ENCODE measurements at places on chromosomes 16 and 17.

DNA sequence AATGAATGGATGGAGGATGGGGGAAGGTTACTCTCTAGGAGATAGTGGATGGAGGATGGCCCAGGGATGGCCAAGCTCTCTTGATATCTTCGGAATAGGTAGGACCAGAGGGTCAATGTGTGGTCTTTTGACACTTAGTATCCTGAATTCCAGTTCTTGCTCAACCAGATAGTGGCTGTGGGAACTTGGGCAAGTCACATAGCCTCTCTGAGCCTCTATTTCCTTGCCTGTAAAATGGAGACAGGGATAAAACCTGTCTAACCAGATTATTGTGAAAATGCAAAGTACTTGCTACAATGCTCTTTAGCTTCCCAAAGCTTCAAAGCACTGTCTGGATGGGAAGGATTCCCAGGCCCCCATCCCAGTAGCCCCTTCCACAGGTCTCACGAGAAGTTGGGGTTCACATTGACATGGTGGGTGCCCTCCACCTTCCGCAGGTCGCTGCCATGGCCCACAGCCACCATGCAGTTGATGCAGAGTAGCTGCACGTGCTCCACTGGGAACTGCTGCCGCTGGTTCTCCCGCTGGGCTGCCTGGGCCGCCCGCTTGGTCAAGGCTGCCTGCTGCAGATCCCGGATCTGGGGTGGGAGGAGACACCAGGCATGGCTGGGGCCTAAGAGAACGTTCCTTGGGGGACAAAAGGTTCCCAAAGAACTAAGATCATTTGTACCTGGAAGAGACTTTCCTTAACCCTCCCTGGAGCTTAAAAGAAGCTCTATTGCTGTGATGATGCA is 5.1 kb upstream of the ZNF385C start:
- DNase-seq: no peak

DNA sequence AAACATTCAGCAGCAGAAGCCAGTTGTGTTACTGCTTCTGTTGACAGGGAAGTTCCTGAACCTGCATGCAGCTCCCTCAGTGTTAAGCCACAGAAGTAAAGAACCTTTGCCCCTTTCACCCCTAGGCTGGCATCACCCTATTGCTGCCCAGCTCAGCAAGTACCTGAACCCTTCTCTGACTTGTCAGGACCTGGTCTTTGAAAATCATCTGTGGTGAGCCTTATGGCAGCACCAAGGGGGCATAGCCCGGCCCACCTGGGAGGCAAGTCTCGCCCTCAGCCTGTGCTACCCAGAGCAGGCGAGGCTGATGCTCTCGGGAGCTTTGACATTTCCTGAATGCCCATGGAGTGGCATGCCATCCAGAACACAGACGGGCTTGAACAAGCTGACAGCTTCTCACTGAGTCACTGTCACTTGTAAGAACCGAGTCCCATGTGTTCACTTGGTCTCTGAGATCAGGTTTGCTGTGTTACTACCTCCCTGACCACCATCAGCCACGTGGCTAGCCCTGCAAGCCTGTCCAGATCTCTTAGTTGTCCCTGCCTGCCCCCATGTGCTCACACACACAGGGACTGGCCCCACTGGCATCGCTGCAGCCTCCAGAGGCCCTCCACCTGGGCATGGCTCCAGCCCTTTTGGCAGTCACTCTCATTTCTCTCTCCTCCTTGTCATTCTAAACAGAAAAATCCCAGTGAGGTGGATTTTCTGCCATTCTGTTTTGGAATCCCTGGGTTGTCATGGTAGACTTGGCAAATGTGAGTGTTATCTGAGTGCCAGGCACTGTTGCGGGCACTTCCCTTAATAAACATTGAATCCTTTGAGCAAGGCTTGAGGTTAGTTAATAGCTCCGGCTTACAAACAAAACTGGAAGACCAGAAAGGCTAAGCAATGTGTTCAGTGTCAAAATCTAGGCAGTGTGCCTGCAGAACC is 2.9 kb upstream of the CARMIL2 start:
- DNase-seq: no peak

DNA sequence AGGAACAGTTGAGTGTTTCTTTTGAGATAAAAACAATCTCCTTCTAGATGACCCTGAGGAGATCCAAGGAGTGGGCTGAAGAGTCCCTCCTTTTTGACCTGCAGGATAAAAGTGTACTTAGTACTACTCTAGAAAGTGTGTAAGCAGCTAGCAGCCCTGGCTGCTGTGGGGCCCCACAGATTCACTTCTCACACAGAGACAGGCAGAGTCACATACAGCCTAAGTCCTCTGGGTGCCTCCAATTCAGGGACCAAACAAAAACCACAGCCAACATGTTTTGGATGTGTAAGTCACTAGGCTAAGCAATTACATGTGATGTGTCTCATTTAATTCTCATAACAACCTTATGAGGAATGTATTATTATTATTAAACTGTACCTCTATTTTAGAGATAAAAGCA is 97.1 kb downstream of the TMEM100 start:
- DNase-seq: no peak

DNA sequence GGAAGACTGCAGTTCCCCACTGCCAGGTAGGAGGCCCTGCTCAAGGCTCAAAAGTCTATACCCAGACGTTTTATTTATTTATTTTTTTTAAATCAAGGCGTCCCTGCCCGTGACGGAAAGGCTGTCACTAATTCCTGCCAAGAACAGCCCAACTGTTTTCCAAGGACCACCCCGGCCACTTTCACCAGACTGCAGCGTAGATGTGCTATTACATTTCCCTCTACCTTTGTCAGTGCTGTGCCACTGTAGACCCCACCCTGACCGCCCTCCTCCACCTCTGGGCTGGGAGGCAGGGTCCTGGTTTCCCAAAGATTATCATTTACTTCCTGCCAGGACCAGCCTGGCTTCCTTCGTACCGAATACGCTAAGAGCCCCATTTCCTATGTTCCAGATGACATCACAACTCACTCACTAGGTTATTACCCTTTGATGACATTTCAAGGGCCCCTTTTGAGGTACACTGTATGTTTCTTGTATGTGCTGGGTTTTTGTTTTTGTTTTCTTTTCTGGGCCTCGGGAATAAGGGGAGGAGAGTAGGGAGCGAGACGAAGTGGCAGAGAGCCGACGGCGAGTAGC is 6.3 kb upstream of the RNF227 start:
- DNase-seq: no peak

- no peak for DNase-seq
These were observed 109.3 kb upstream of the CHMP6 start for GRCh38 chr17:80882323-80882722.

DNA sequence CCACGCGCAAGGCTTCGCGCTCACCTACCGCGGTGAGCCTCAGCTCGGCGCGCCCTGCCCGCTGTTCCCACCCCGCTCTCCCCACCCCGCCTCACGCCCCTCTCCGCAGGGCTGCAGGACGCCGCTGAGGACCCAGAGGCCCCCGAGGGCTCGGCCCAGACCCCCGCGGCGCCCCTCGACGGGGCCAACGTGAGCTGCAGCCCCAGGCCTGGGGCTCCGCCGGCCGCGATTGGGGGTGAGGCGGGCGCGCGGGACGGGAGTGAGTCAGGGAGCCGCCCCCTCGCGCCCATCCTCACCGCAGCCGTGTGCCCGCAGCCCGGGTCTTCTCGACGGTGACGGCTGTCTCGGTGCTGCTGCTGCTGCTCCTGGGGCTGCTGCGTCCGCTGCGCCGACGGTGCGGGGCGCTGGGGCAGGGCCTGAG is 1.9 kb upstream of the PAQR4 start:
- no peak for DNase-seq

- no peak for DNase-seq
These were observed 8.3 kb downstream of the FOXJ1 start for GRCh38 chr17:76132574-76133338.

DNA sequence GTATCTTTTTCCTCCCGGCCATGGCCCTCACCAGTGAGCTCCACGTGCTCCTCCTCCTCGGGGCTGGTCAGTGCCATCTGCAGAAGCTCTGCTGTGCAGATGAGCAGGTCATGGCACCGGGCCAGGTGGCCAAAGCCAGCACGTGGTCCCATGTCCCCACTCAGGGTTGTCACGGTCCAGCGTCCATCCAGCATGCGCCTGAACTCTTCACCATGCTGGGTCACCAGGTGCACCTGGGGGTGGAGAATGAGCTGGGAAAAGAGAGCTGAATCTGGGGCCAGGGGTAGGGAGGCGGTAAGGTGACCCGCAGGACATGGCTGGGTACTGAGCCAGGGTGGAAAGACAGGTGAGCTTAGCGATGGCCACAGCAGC is 1.3 kb downstream of the DHX58 start:
- no peak for DNase-seq

DNA sequence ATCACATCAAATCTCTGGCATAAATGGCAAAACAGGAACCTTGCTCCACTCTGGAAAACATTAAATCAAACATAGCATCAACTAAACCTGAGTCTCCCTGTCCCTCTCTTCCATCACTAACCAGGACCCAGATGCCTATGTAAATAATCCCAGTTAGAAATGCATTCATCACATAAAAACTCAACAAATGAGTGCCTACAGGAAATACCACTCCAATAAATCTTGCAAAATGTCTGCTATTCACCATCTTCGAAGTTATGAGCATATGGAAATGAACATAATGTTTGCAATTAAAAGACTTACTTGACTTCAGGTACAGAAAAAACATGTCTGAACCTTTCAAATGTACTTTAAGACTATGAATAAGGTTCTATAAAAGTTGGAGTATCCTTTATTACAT is 425.0 kb downstream of the CDH11 start:
- no peak for DNase-seq

- DNase-seq: no peak
These were observed 9.7 kb downstream of the RNFT1 start for GRCh38 chr17:59954856-59955255.

DNA sequence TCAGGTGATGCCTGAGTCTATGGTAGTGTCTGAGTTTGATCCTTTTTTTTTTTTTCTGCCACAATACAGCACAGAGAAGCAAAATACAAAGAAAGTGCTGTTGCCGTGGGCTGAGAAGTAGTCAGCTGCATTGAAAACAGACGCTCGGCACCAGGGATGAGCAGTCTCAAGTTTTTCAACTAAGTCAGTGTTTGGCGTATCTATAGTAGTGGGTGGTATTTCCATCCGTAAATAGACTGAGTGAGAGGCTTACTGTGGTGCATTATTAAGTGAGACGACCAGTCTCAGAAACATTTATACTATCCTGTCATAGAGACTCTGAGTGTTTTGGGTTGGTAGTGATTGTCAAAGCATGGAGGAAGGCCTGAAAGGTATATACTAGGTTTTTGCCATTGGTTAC is 221.3 kb downstream of the SNX29 start:
- no peak for DNase-seq

- DNase-seq: no peak
These were observed 144.7 kb upstream of the SOX9 start for GRCh38 chr17:71976011-71976649.

GRCh38 chr17:11461993-11462548 is 136.2 kb upstream of the DNAH9 start:
- DNase-seq: no peak

DNA sequence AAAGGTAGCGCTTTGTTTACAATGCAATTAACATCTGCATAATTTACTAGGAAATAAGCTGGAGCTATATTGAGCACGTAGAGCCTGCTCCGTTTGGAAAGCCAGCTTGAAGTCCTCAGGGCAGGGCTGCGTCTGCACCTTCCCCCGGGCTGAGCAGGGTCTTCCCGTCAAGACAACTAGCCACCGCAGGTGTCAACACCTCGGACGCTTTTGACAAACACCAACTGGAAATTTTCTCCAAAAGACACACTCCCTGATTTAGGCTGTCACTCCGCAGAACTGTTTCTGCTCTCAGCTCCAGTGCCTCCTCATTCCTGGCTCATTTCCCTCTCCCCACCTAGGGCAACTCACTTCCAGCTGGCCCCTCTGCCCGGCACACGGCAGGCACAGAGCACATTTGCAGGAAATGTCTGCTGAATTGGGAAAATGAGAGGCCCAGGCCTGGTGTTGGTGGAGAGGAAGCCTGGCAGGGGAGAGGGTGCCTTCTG is 170.3 kb downstream of the MAF start:
- no peak for DNase-seq

DNA sequence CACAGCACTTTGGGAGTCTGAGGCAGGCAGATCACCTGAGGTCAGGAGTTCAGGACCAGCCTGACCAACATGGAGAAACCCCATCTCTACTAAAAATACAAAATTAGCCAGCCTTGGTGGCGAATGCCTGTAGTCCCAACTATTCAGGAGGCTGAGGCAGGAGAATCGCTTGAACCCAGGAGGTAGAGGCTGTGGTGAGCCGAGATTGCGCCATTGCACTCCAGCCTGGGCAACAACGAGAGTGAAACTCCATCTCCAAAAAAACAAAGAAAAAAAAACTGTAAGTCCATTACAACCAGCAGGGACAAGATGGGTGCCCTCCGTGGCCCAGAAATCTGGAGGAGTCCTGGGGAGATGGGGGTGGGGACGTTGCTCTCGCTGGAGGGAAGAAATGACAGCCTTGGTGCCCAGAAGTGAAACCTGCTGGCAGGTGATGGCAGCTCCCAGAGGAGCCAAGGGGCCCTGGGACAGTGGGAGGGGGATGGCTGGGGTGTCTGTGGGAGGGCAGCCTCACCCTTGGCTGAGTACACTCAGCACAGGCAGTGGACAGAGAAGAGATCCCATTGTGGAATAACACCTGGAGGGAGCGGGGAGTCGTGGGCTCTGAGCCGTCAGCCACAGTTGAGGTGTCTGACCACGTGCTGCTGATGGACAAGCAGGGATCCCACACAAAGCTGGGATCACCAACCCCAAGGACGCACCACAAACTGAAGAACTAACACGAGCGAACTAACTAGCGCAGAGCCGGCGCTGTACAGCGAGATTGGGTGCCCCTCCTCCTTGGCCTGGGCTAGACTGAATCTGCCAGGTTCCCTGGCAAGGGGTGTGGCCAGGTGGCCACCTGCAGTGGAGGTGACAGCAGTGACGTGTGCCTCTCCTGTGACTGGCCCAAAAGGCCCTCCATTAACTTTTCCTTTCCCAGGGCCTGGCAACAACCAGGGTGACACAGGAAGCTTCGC is 46.9 kb upstream of the BAHCC1 start:
- DNase-seq: no peak

- DNase-seq: no peak
These were observed 1.4 kb downstream of the SYNRG start for GRCh38 chr17:37607637-37608331.

GRCh38 chr17:16923097-16923903 is 48.6 kb downstream of the TNFRSF13B start:
- DNase-seq: no peak

DNA sequence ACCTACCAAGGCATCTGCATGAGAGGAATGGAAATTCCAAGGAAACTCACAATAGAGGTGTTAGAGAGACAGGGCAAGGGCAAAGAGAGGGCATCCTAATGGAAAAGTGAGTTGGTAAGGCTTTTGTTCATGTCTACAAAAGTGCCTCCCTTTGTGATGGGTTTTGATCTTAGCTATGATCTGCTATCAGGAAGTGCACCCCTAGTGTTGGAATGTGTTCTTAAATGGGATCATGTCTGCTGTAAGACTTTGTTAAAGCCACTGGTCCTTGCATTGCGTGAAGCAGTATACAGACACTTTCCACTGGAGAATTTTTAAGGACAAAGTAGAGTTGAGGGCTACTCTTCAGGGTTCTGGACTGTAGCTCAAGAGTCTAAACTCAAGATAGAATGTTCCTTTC is 92.0 kb downstream of the MAP2K6 start:
- DNase-seq: no peak

Measured in NCI-H187 treated with DMSO at 0.1 percent for 48 hours (cell line).